Stimulated activated CD4-positive, alpha-beta T cell treated with anti-CD3 and anti-CD28 coated beads, Interleukin-1b, Interleukin-23, amount 100 ng/mL, for 4 hours (primary cell): ENCODE measurements at places on chromosomes 16 and 17.

- no peak for DNase-seq
Measured at GRCh38 chr17:79992649-79993389, 42.9 kb downstream of the TBC1D16 start.

DNA sequence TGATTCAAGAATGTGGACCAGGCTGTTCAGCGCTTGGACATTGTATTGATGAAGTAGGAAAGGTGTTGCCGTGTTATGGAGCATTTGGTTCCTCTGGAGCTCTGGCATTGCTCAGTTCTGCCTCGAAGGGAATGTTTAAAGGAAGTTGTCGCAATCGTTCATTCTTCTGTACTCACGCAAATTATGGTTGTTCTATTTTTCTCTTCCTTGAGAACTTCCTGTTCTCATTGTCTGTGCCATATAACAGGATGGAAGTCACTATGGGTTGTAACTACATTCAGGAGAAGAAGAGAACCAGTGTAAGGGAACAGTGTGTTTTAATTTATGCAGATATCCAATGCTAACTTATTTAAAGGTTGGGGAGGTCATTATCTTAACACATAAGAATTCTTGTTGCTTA is 13.0 kb downstream of the PCTP start:
- no peak for DNase-seq

DNA sequence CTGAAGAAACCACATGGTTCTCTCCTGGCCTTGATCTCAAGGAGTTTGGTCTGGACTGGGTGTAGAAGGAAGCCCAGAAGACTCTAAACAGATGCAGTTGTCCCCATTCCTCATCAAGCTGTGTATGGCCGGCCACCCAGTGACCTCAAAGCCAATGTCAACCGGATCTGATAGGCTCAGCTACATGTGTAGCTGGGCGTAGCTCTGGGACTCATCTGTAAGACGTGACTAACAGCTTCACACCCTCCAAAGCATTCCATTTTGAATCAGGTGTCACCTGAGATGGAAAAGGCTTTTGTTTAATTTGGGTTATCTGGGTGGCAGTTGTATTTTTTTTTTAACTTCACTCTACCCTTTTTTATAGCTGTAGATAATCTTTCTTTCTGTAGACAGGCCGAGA is 130.4 kb downstream of the ABCC12 start:
- DNase-seq = no peak

- no peak for DNase-seq
Measured at GRCh38 chr17:223723-224471, 42.4 kb upstream of the DOC2B start.
